ENCODE measurements at places on chromosomes 1 and 21. TPM values are rescaled to one million over a fixed set of nuclear protein-coding genes. Genes with fewer than 3 reads are reported as not detected.

- H3K36me3 ChIP-seq: no peaks in the 10 kb centered on the region
- DNase-seq: peak; percentile 34
- peaks cover 4% of the 10 kb centered on the region for H3K4me1 ChIP-seq
- no peak overlapping the region for H3K4me3 ChIP-seq
- H3K27ac ChIP-seq: no peak overlapping the region
Observed at GRCh38 chr21:45385549-45386050, 19.4 kb upstream of the COL18A1 start.

GRCh38 chr1:29967261-29967660 is 730.9 kb downstream of the PTPRU start:
- H3K27ac ChIP-seq: no peak overlapping the region
- H3K4me3 ChIP-seq: no peak overlapping the region
- DNase-seq: no peak
- H3K36me3 ChIP-seq: no peaks in the 10 kb centered on the region

- peaks cover 24% of the 10 kb centered on the region for H3K4me1 ChIP-seq
- no peak for DNase-seq
- no peaks in the 10 kb centered on the region for H3K36me3 ChIP-seq
Observed at GRCh38 chr1:50949286-50949982, 10.6 kb downstream of the FAF1 start.

DNA sequence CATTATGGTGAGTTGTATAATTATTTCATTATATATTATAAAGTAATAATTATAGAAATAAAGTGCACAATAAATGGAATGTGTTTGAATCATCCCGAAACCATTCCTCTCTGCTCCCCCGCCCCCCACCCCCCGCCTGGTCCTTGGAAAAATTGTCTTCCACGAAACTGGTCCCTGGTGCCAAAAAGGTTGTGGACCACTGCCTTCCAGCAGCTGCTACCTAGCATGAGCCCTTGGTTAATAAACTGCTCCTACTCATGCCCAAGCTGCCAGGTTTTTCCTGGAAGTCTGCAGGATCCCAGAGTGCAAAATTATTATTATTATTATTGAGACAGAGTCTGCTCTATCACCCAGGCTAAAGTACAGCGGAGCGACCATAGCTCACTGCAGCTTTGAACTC is 6.8 kb upstream of the IFNGR2 start:
- no peak overlapping the region for H3K27ac ChIP-seq
- no peak for DNase-seq
- no peak overlapping the region for H3K4me3 ChIP-seq
- H3K27me3 ChIP-seq: no peaks in the 10 kb centered on the region

- no peaks in the 10 kb centered on the region for H3K4me1 ChIP-seq
- no peak overlapping the region for H3K4me3 ChIP-seq
- DNase-seq: no peak
- no peaks in the 10 kb centered on the region for H3K27me3 ChIP-seq
Observed at GRCh38 chr1:14606632-14607031, 8.1 kb downstream of the KAZN start.

Gene GOLT1A
- total RNA-seq: not detected

DNA sequence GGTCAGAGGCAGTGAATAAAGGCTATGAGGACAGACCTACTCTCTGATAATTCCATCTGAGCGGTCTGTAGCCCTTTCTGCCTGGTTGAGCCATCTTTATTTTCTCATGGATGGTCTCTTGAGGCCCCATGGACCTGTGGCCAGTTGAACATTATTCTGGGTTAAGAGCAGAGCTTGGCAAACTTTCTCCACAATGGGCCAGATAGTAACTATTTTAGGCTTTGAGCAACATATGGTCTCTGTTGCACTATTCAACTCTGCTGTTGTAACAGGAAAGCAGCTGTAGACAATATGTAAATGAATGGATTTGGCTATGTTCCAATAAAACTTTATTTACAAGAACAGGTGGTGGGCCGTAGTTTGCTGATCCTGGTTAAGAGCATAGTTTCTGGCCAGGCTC is 62.7 kb downstream of the KAZN start:
- no peaks in the 10 kb centered on the region for H3K4me1 ChIP-seq
- H3K4me3 ChIP-seq: no peak overlapping the region
- no peak overlapping the region for H3K27ac ChIP-seq
- no peaks in the 10 kb centered on the region for H3K36me3 ChIP-seq
- DNase-seq: no peak

Data from psoas muscle (tissue), 8 donors.